ENCODE measurements at places on chromosomes 5 and 9. TPM values are rescaled to one million over a fixed set of nuclear protein-coding genes. Genes with fewer than 3 reads are reported as not detected.

DNA sequence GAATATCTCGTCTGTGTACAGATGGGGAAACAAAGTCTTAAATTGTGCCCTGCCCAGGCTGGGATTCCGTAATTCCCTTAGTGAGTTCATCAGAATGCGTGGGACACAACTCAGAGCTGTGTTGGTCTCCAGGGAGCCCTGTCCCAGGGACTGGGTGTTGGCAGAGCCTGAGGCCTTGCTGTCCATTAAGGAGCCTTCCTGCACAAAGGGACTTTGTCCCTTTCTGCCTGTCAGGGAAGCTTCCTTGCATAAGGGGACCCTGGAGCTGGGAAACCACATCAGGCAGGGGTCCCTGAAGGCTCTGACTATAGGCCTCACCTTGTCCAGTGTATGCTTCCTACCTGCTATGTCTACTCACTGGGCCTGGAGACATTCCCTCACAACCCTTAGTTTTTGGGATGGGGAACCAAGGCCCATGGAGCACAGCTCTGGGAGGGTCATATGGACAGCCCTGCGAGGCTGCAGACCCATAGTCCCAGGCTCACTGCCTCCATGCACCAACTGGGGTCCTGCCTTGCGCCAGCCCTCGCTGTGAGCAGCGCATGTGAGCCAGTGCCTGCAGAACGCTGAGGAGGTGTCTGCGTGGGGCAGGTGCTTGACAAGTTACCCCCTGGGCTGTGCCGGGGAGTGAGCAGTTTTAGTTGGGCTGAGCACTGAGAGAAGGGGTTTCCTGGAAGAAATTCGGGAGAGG lies 1.6 kb downstream of the CARD19 start:
- DNase-seq = no peak

- no peak for DNase-seq
Observed at GRCh38 chr5:146722361-146722779, 156.2 kb downstream of the PPP2R2B start.

GRCh38 chr5:79990205-79990597 lies 861 bp downstream of the MTX3 start:
- DNase-seq = no peak

- DNase-seq = no peak
Observed at GRCh38 chr5:98258939-98259338, 514.5 kb upstream of the RGMB start.

- DNase-seq = peak; percentile 83
Observed at GRCh38 chr5:36876299-36876964, at the start of gene NIPBL. Gene NIPBL, plus strand, starts transcription at chr5:36876769. Its CDS starts 76,928 bp downstream, at chr5:36953697.

GRCh38 chr5:98563885-98564653 lies 209.4 kb upstream of the RGMB start:
- DNase-seq = no peak

GRCh38 chr9:137761032-137761431 lies 116.5 kb upstream of the CACNA1B start:
- no peak for DNase-seq

DNA sequence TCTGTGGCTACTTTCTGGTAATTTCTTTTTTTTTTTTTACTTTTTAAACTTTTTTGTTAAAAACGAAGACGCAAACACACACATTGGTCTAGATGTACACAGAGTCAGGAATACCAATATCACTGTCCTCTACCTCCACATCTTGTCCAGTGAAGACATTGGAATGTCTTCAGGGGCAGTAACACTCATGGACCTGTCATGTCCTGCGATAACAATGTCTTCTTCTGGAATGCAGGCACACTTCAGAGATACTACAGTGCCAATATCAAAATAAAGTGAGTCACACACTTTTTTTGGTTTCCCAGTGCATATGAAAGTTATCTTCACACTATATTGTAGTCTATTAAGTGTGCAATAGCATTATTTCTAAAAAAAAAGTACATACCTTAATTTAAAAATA lies 175.9 kb downstream of the ARRDC3 start:
- DNase-seq = no peak

DNA sequence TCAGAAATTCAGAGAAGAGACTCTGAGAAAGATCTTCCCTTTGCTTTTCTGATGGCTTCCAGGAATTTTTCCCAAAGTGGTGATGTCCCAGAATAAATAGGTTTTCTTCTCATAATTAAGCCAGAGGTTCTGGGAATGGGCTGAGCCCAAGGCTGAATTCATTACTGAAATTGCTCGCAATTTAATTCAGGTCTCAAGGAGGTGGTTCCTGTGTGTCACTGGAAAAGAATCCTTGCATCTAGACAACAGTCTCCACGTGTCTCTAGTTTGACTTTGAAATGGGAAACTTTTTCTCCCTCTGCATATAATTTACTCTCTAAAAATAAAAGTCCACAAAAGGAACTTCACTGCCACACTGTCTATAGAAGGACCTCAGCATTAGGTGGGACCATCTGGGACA lies 27.8 kb upstream of the STX17 start:
- no peak for DNase-seq

- no peak for DNase-seq
Observed at GRCh38 chr9:68832101-68832500, 127.1 kb downstream of the PIP5K1B start.

DNA sequence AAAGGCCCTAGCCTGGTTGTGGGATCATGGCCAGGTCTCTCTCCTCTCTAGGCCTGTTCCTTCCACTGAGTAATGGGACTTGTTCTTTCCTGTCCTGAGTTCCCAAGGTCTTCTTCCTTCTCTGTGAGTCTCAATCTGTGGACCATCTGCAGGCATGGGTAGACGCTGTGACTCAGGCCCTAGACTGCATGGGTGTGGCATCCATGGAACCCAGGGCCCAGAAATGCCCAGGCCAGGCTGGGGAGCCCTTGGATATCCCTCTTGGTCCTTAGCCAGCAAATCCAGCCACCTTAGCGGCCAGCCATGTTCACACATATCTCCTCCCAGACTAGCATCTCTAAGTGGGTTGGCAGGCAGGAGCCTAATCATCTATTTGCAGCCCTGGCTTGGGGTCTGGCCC lies 2.3 kb upstream of the ACSL6 start:
- DNase-seq = no peak

- no peak for DNase-seq
Observed at GRCh38 chr5:128099944-128100343, 16.4 kb downstream of the SLC12A2 start.

The PCDHB12 gene
- total RNA-seq = 2.7 TPM

The PTGS1 gene
- total RNA-seq = 1.0 TPM

The CCL27 gene
- total RNA-seq = 1.0 TPM

The PCDHGA11 gene
- 7.1 TPM for total RNA-seq

Data from WTC11 (cell line).